Activated T-cell treated with anti-CD3 and anti-CD28 coated beads, Interleukin-2, amount 50 U/mL, for 4 hours (primary cell): ENCODE measurements at places on chromosomes 7 and 10. TPM values are rescaled to one million over a fixed set of nuclear protein-coding genes. Genes with fewer than 3 reads are reported as not detected.

GRCh38 chr10:80275135-80275498, 14.3 kb downstream of the MAT1A start:
- no peak for DNase-seq

GRCh38 chr10:119248184-119248583, 40.8 kb downstream of the GRK5 start:
- no peak for DNase-seq

GRCh38 chr7:102943423-102944169, 30.8 kb downstream of the LRRC17 start:
- no peak for DNase-seq

- no peak for DNase-seq
Observed at GRCh38 chr7:82105463-82105862, 335.6 kb upstream of the HGF start.

- no peak for DNase-seq
Observed at GRCh38 chr10:120715171-120715570, 136.0 kb upstream of the WDR11 start.

GRCh38 chr10:58515291-58515941, 2.7 kb downstream of the BICC1 start:
- DNase-seq, result no peak

- DNase-seq, result no peak
Observed at GRCh38 chr7:95675632-95676031, 79.3 kb upstream of the PDK4 start.

- no peak for DNase-seq
Observed at GRCh38 chr7:125061-125475, 67.3 kb upstream of the FAM20C start.

DNA sequence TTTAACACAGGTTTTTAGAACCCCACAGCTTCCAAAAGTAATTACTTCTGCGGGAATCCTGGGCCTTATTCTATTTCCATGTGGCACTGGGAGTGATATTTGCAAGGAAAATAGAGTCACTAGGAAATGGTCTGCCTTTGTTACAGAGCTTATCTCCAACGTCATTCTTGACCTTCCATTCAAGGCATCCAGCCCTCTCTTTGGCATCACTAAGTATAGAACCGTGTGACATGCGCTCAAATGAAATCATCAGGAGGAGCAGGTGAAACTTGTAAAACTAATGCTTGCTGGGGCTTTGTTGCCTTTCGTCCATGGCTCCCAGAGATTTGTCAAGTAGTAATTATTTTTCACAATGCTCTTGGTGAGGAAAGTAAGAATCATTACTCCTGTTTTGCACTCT, 73.4 kb downstream of the PAPSS2 start:
- no peak for DNase-seq

DNA sequence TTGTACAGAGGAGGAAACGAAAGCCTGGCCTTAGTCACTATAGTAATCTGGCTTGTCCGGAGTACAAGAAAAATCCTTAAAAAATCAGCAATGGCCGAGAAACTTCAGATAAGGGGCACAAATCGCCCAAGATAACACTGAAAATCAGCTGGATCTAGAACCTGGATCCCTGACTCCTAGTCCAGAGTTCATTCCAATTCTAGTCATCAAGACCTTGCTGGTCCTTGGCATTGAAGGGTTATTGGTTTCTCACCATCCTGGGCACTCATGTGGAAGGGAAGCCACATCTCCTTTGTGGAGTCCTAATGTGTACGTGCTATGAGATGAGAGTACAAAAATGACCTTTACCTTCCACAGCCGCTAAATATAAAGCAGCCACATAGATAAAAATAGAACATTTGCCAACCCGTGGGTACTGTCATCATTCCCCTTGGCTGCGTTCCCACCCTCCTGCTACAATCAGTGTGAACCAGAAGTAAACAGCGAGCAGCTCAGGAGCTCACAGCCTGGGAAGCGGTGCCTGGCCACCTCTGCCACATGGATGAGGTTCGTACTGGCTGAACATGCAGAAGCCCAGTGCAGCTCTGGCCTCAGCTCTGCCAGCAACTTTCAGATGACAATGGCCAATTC, 116.0 kb upstream of the PDLIM1 start:
- no peak for DNase-seq

DNA sequence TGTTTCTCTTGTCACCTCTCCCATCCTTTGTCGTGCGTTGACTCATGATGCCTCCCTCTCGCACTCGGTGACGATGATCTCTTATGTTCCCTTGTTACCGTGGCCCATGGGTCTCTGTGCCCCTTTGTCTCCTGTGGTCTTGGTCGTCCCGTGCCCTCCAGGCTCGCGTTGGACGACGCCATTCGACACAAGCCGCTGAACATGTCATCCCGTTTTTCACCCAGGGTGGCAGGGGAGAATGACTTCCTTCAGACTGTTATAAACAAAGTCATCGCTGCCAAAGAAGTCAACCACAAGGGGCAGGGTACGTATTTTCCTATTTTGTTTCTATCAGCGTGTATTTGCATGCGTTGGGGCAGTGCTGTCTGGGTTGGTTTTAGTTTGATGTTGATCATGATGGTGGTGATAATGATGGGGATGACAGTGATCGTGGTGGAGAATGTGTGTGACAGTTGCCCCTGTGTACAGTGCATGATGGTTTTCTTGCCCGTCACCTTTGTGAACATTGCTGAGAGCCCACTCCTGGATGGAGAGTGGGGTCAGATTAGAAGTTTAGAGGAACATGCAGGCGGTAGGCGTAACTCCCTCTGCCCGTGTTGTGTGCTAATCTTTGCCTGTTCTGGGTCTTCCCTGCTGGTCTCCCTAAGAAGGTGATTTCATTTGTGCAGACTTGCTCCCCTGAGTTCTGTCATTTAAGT, 107.0 kb downstream of the DOCK1 start:
- DNase-seq, result no peak

DNA sequence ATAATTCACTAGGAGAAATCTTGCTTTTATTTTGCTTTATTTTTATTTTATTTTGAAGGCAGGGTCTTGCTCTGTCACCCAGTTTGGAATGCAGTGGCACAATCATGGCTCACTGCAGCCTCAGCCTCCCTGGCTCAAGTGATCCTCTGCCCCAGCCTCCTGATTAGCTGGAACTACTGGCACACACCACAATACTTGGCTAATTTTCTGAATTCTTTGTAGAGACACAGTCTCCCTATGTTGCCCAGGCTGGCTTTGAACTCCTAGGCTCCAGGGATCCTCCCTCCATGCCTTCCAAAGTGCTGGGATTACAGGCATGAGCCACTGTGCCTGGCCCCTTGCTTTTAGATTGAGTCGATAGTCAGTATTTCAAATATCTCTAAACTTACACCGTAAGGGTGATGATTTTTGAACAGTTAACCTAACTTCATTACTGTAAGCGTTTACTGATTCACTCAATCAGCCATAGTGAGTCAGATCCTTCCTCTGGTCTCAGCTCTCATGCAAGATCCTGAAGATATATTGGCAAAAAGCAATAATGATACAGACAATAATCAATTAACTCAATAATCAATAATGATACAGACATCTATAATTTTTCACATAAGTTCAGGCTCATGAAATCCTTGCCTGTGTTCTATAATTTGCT, 239.5 kb downstream of the KIAA1217 start:
- DNase-seq, result no peak

DNA sequence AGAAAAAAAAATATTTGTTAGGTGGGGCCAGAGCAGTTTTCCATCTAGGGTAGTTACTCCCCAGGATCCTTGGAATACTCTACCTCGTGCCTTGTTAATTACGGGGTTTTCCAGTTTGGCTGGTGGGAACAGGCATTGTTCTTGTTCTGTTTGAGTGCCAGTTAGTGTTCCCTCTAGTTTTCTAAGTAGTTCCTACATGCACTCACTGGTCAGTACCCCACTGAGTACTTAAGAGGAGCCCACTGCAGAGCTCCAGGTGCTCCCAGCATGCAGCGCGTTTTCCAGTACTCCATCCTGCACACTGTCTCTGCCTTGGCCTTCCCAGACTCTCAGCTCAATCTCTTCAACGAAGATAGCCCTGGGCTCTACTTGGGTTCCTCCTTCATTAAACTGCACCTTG, 58.0 kb downstream of the AHCYL2 start:
- no peak for DNase-seq

GRCh38 chr7:158113321-158114025, 474.1 kb downstream of the PTPRN2 start:
- no peak for DNase-seq

DNA sequence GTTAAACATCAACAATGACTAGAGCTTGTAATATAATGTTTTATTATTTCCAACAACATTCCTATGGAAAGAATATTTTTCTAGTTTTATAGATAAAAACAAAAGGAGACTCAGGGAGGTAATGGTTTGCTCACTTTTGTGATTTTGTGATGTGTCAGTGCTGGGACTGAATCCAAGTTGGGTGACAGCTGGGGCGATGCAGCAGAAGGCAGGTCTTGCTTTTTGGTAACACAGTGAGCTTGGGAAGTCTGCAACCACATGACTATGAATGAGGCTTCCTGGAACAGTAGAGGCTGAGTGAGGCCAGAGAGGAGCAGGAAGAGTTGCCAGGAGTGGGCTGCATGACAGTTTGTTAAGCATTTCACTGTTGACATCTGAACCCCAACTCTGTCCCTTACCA, 4.9 kb upstream of the YKT6 start:
- no peak for DNase-seq

- no peak for DNase-seq
Observed at GRCh38 chr7:34315032-34315431, 343.0 kb upstream of the NPSR1 start.

DNA sequence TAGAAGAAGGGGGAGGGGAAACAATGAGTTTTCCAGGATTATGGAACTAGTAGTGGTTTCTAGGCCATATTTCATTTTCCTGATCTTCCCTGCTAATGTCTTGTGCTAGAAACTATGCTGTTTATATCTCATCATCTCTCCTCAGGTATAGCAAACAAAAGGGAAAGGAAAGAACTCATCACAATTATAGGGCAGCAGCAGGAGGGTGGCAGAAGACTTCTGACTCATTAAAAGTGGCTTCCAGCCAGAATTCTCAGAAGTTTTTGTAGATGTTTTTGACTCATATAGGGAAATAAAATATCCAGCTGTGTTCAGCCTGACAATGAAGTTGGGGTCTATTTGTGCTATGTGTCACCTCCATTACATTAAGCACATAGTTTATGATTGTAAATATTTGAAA, 6.5 kb downstream of the AHR start:
- no peak for DNase-seq

DNA sequence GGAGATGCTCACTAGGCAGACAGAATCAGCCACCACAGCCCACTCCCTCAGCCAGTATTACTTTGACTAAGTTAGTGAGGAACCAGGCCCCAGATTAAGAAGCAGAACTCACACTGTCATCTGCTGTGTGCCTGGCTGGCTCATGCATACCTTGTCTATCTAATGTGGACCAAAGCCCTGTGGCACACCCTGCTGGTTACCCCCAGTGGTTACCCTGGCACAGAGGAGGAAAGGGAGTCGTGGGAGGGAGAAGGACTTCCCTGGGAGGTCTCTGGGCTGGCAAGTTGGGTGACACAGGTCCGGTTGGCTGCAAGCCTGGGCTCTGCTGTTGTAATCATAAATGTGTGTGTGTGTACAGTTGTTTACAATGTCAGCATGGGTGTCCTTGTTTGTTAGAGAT, 7.5 kb upstream of the SH2D4B start:
- DNase-seq, result peak; percentile 27

DNA sequence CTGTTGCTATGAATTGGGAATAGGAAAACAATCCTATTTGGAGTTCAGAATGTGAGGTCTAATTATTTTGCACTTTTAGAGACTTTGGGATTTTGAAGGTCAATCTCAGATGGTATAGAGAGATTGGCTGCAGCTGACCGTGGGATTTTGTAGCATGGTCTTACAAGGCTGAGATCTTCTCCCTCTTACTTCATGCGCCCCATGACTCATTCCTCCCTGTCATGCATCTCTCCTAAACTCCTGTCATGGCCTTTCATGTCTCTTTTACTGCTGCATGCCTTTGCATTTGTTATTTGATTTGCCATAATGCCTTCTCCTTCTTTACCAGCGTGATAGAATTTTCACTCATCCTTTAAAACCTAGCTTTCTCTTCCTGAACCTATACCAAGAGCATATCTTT, 133.1 kb downstream of the BBS9 start:
- no peak for DNase-seq

GRCh38 chr7:1914321-1914720, 244.2 kb downstream of the ELFN1 start:
- DNase-seq, result no peak

GRCh38 chr10:98366062-98366530, 48.9 kb downstream of the PYROXD2 start:
- DNase-seq, result no peak

Gene CDNF
- total RNA-seq, result 1.0 TPM

Gene NPSR1
- total RNA-seq, result not detected

Gene PRF1
- 57.6 TPM for total RNA-seq

Gene PRXL2A
- total RNA-seq, result 10.8 TPM

Gene WDFY4
- 0.89 TPM for total RNA-seq

Gene PDCD4
- total RNA-seq, result 41.3 TPM

Gene CCL26
- total RNA-seq, result not detected

Gene GRID2IP
- not detected for total RNA-seq

Gene RBM20
- total RNA-seq, result not detected

Gene HOXA2
- not detected for total RNA-seq

Gene WAPL
- total RNA-seq, result 38.7 TPM

Gene NUTM2D
- 1.1 TPM for total RNA-seq

Gene DGKI
- total RNA-seq, result 1.2 TPM
